ENCODE measurements at places on chromosomes 11 and 22.

DNA sequence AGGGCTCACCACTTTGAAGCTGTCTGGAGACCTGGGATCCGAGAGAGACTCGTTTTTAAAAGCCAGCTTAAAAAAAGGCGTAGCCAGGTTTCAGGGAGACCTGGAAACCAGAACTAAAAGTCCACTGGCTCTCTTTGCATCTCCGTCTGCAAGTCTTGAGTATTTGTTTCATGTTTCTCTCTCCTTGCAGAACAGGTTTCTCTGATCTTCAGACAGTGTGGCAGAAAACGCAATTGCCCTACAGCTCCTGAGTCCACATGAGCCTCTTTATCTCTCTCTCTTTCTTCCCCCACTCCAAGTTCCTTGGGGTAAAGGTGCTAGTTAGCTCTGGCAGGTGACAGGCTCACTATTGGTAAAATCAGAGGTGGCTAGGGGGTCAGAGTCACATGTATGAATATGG is 67.0 kb upstream of the AMPD3 start:
- no peaks in the 10 kb centered on the region for H3K27me3 ChIP-seq
- H3K27ac ChIP-seq = no peak overlapping the region
- no peaks in the 10 kb centered on the region for H3K36me3 ChIP-seq
- DNase-seq = no peak
- no peak overlapping the region for H3K4me3 ChIP-seq

- no peaks in the 10 kb centered on the region for H3K27me3 ChIP-seq
- peaks cover 13% of the 10 kb centered on the region for H3K4me1 ChIP-seq
- no peak for DNase-seq
- no peak overlapping the region for H3K4me3 ChIP-seq
- H3K36me3 ChIP-seq = peaks cover 21% of the 10 kb centered on the region
Measured at GRCh38 chr22:20779818-20780158, 5.9 kb downstream of the SERPIND1 start.

DNA sequence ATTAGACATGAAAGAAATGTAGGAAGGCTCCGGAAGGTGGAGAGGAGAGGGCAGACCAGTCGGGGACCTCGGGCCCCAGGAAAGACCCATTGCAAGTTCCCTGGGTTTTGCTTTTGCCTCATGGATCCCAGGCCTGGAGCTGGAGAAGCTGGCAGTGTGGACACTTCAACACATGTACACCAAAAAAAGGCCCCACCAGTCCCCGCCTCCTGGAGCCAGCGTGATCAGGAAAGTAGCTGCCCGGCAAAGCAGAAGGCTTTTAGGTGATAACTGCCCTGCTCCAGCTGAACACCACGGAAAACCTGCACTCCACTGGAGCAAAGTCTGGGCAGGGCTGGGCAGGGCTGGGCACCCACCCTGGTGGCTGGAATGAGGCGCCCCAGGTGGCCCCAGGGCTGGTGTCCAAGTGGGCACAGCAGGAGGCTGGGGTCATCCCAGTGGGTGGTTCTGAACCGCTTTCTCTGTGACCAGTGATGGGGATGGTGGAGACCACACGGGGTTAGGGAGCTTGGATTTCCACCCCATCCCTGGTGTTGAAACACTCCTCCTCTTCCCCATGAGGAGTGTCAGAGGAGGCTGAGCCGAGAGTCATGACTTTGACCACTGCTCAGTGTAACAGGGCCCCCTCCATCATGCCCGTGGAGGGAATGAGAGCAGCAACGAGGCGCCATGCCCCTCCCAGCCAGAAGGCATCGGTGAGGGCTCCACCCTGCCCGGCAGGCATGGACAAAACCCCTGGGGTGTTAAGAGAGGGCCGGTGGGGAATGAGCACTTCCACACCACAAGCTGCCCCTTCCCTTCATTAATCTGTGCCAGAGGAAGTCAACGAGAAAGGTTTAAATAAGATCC is 16.9 kb upstream of the MUC5AC start:
- H3K4me3 ChIP-seq = no peak overlapping the region
- no peak overlapping the region for H3K27ac ChIP-seq
- peaks cover 7% of the 10 kb centered on the region for H3K4me1 ChIP-seq
- DNase-seq = no peak
- H3K36me3 ChIP-seq = no peaks in the 10 kb centered on the region
- no peaks in the 10 kb centered on the region for H3K27me3 ChIP-seq

GRCh38 chr11:80846979-80847378 is 1406.1 kb upstream of the TENM4 start:
- no peaks in the 10 kb centered on the region for H3K4me1 ChIP-seq
- no peak overlapping the region for H3K27ac ChIP-seq
- DNase-seq = no peak
- no peaks in the 10 kb centered on the region for H3K36me3 ChIP-seq
- no peak overlapping the region for H3K4me3 ChIP-seq

DNA sequence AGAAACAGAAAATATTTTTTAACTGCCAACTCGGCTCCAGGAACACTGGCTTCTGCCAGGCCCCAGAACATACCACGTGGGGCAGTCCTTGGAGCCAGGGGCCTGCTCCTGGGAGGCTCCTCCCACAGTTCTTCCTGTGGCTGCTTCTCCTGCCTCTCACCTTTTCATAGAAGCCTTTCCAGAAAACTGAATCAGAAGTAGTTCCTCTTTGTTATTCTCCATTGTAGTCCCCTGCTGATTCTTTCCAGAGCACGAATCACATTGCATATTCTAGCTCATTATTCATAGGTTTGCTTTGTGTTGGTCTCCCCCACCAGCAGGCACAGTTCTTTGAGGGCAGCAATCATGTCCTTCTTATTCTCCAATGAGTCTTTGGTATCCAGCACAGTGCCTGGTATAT is 106.0 kb downstream of the EFCAB6 start:
- H3K27ac ChIP-seq = no peak overlapping the region
- no peaks in the 10 kb centered on the region for H3K36me3 ChIP-seq
- no peaks in the 10 kb centered on the region for H3K27me3 ChIP-seq
- H3K4me1 ChIP-seq = no peaks in the 10 kb centered on the region
- no peak for DNase-seq

DNA sequence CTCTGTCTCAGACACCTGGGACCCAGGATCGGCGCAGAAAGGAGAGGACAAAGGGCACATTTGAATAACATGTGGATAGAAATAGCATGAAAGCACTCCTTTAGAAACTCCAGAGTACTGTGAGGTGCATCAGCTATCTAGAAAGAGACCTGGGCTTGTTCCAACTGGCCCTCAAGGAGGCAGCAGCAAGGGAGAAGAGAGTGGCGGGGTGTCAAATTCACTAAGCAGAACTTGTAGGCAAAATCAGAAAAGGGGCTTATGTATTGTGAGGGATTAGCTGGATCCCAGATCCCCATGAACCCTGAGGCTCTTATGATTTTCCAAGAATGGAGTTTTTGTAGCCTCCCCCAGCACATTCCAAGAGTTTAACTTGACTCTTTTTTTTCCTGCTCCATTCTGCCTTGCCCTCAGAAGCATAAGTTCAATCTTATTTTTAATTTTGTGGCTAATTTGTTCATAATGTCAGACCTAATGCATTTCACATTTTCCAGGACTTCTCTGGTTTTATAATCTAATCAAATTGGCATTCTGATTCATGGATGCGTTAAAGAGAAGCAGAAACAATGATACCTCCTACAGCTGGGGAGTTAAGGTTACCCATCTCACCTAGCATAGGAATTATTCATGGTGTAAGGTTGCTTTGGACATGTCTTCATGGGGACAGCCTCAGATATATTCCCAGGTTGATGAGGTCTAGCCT is 33.6 kb downstream of the USH1C start:
- peaks cover 59% of the 10 kb centered on the region for H3K36me3 ChIP-seq
- DNase-seq = no peak
- no peaks in the 10 kb centered on the region for H3K27me3 ChIP-seq
- peaks cover 4% of the 10 kb centered on the region for H3K4me1 ChIP-seq
- no peak overlapping the region for H3K4me3 ChIP-seq

DNA sequence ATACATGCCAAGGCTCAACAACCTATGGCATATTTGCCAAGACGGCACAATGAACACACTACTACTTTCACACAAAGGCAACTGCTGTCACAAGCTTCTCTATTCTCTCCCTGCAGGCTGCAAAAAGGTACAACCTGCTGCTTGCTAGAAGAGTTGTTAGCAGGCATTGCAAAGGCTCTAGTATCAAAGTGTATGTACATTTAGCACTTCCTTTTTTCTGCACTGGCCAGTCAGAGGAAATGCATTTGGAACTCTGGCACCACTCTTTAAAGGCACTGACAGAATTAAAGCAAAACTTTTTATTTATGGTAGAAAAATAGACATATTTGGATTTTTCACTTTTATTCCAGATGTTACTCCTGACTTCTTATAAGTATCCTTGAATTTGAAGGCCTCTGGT is 125.9 kb downstream of the CWF19L2 start:
- no peaks in the 10 kb centered on the region for H3K4me1 ChIP-seq
- peaks cover 8% of the 10 kb centered on the region for H3K36me3 ChIP-seq
- H3K27me3 ChIP-seq = no peaks in the 10 kb centered on the region
- no peak for DNase-seq
- no peak overlapping the region for H3K27ac ChIP-seq

- peaks cover 20% of the 10 kb centered on the region for H3K36me3 ChIP-seq
- H3K4me3 ChIP-seq = no peak overlapping the region
- no peaks in the 10 kb centered on the region for H3K4me1 ChIP-seq
- H3K27me3 ChIP-seq = no peaks in the 10 kb centered on the region
- no peak for DNase-seq
- no peak overlapping the region for H3K27ac ChIP-seq
Measured at GRCh38 chr11:3108183-3108721, 51.0 kb upstream of the CARS1 start.

DNA sequence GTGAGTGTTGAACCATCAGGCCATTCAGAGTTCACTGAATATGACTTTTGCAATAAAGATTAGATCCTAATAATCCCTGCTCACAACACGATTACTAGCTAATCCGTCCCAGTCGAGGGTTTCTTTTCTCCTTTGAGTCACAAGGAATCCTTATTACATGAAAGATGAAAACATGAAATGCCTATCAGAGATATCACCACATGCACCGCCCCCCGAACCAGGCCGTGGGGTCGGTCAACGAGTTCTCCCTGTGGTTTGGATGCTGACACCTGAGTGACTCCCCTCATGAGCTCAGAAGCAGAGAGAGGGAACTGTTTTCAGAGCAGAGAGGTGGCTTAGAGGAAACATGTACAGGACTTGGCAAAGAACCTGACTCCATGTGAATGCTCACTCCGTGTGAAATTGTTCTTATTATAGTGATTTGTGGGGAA is 263.3 kb downstream of the ETS1 start:
- no peaks in the 10 kb centered on the region for H3K27me3 ChIP-seq
- H3K4me1 ChIP-seq = no peaks in the 10 kb centered on the region
- no peaks in the 10 kb centered on the region for H3K36me3 ChIP-seq
- no peak overlapping the region for H3K27ac ChIP-seq

GRCh38 chr11:72004515-72005346 is 6.0 kb downstream of the IL18BP start:
- H3K36me3 ChIP-seq = peaks cover 97% of the 10 kb centered on the region
- no peaks in the 10 kb centered on the region for H3K27me3 ChIP-seq
- no peak overlapping the region for H3K4me3 ChIP-seq
- no peak overlapping the region for H3K27ac ChIP-seq
- no peak for DNase-seq
- H3K4me1 ChIP-seq = no peaks in the 10 kb centered on the region

DNA sequence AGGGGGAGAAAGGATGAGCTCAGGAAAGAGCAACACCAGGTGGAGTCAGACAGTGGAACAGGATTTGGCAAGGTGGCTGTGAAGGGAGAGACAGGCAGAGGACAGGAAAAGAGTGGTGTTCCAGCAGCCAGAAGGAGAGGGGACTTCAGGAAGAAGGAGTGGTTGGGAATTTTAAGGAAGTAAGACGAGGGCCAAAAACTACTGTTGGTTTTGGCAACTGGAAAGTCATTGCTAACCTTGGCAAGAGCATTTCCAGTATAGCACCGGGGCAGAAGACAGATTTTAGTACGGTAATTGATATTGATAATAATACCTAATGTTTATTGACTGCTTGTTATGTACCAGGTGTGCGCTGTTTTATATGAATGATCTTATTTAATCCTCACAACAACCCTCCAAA is 15.4 kb upstream of the DDX6 start:
- no peaks in the 10 kb centered on the region for H3K36me3 ChIP-seq
- no peak overlapping the region for H3K27ac ChIP-seq
- DNase-seq = no peak
- peaks cover 4% of the 10 kb centered on the region for H3K27me3 ChIP-seq
- no peak overlapping the region for H3K4me3 ChIP-seq

DNA sequence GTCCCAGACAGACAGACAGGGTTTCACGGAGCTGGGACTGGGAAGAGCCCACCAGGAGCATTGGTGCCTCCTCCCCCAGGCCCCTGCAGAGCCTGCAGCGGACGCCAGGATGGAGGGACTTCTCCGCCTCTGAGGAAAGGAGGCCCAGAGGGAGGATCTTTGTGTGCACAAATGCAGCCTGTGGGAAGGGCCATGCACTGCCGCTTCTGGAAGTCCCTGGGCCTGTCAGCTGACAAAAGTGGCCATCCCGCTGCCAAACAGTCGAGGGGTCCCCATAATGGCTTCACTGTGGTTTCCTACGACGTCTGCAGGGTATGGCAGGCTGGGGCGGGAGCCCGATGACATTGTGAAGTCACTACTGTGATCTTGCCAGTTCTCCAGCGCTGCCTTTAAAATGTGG is 73.8 kb downstream of the TP53I11 start:
- H3K4me1 ChIP-seq = peaks cover 7% of the 10 kb centered on the region
- H3K27ac ChIP-seq = no peak overlapping the region
- H3K36me3 ChIP-seq = no peaks in the 10 kb centered on the region
- H3K4me3 ChIP-seq = no peak overlapping the region
- H3K27me3 ChIP-seq = no peaks in the 10 kb centered on the region

Data from large intestine (tissue), 12 donors.